ENCODE measurements at places on chromosomes 4 and X.

- peak; percentile 47 for DNase-seq
These were observed 944 bp downstream of the FUNDC2 start for GRCh38 chrX:155027509-155028066.

- DNase-seq = no peak
These were observed 82.1 kb upstream of the BANK1 start for GRCh38 chr4:101708293-101709039.

GRCh38 chr4:135359128-135359527 lies 1157.5 kb upstream of the PABPC4L start:
- no peak for DNase-seq

GRCh38 chr4:48778431-48779094 lies 1.5 kb downstream of the FRYL start:
- DNase-seq = peak; percentile 20

DNA sequence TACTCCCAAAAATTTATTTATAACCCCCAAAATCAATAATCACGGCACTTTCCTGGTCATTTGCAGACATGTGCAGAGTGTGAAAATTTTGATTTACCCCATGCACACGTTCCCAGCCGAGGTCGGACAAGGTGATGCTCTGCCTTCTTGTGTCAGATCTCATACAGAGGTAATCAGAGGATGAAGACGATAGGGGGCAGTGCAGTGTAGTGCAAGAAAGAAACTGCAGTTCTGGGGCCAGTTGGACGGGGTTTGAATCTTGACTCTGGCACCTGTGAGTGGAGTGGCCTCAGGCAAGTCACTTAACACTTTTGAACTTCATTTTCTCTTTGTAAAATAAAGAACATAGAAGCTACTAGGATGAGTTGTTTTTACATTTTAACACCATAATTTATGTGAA lies 88.4 kb downstream of the FRMPD3 start:
- DNase-seq = peak; percentile 64

- peak; percentile 7 for DNase-seq
These were observed 17.6 kb downstream of the ADRA2C start for GRCh38 chr4:3783693-3784306.

GRCh38 chrX:38462257-38462656 lies 99.1 kb upstream of the TSPAN7 start:
- no peak for DNase-seq

GRCh38 chr4:89064848-89065247 lies 7.9 kb upstream of the FAM13A start:
- no peak for DNase-seq

- no peak for DNase-seq
These were observed 94.1 kb upstream of the ACSL4 start for GRCh38 chrX:109826954-109827708.

- no peak for DNase-seq
These were observed 231.4 kb upstream of the ANKRD50 start for GRCh38 chr4:124943938-124944337.

DNA sequence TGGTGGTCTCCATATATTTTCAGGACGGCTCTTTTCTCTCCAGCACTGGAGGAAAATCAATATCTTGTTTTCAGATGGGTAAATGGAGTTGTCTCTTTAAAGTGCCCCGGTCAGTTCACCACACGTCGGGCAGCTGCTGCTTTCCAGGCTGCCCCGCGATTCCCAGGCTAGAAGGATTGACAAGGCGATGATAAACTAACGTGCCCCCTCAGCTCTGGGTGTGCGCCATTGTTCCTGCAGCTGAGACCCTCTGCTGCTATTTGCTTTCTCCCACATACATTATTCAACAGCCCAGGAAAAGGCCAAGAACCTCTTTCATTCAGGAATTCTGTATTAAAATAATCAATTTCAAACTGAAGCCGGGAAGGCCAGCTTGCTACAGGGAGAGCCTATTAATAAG lies 254.5 kb downstream of the SOX3 start:
- DNase-seq = no peak

DNA sequence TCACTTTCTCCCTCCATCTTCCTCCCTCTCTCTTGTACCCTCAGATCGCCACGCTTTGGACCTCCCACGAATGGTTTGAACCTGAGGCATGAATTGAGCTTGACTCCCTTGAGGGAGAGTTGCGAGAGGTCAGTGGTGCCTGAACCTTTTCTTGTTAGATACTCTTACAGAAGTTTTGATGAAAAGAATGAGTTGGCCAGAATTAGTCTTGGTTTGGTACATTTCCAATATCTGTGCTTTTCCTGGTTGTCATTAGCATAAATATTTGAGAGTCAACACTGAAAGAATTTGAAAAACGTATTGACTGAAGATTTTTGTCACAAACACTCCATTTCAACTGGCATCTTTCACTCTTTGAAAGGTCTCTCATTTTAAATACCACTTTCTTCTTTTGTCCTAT lies 510.6 kb upstream of the DIPK2B start:
- DNase-seq = no peak

DNA sequence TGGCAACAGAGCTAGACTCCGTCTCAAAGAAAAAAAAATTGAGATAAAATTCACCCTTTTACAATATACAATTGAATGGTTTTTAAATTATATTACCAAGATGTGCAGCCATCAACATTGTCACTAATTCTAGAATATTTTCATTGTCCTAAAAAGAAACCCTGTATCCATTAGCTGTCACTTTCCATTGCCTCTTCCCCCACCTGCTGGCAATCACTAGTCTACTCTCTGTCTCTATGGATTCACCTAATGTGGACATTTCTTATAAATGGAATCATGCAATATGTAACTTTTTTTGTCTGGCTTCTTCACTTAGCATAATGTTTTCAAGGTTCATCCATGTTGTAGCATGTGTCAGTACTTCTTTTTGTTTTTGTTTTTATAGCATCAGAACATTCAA lies 20.8 kb downstream of the ABHD18 start:
- DNase-seq = no peak

- no peak for DNase-seq
These were observed 149.6 kb upstream of the MID1 start for GRCh38 chrX:10769696-10770619.

DNA sequence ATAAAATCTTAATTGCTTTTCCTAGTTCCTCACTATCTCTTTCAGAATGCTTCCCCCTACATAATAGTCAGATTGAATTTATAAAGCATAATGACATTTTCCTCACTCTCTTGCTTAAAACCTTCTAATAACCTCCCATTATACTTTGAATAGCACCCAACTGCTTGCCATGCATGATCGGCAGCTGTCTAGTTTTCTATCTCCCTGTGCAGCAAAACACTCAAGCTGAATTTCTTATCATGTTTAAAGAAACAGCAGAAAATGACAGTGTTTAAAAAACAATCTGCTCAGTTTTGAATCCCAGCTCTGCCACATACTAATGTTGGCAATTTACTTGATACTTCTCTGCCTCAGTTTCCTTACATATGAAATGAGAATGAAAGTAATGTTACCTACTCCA lies 947.1 kb upstream of the HS3ST1 start:
- no peak for DNase-seq

DNA sequence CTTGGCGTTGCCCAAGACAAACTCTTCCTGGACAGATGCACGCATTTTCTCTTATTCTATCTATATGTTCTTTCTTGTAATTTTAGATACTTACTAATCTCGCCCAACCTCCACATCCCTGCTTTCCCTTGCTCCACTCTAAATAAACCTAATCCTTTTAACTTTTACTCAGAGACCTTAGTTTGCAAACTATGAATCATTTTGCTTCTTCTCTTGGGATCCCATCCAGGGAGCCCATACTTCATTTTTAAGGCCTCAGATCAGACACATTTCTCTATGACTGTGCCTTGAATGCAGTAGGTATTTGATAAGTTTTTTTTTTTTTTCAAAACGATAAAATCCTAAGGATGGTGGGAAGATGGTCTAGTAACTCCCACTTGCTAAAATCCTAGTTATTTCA lies 353.8 kb upstream of the HAND2 start:
- no peak for DNase-seq

DNA sequence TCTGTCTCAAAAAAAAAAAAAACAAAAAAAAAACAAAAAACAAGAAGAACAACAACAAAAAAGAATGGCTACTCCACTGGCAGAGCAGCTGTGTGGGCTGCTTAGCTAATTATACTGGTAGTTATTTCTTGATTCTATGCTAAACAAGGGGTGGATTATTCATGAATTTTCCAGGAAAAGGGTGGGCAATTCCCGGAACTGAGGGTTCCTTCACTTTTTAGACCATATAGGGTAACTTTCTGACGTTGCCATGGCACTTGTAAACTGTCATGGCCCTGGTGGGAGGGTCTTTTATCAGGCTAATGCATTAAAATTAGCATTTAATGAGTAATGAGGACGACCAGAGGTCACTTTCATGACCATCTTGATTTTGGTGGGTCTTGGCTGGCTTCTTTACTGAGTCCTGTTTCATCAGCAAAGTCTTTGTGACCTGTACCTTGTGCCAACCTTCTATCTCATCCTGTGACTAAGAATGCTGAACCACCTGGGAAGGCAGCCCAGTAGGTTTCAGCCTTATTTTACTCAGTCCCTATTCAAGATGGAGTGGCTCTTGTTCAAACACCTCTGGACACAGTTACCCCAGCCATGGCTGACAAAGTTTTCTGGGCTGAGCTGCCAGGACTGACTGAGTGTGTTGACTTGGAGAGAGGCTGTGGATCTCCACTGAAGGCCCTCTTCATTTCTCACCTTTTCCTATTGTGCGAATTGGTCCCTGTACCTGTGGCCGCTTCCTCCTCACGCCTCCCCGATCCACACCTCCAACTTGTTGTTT lies 1.3 kb upstream of the OCIAD2 start:
- DNase-seq = no peak

- DNase-seq = no peak
These were observed 165.6 kb upstream of the BOD1L1 start for GRCh38 chr4:13793020-13793710.

GRCh38 chr4:86967798-86968197 lies 33.0 kb downstream of the AFF1 start:
- no peak for DNase-seq

DNA sequence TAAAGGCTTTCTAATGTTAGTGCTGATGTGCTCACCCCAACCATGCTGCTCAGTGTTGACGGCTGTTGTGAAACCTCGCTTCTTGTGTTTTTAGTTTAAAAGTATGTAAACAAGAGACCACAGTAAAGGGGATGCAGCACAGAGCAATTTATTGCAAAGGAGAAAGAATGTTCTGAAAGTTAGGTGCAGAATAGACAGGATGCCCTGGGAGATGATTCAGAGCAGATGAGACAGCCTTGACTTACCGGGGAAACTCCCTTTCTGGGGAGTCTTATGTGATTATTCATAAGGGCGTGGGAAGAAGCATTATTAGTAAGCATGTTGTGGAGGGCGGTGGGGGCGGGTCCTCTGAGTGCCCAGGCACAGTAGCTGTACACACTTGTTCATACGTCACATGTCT lies 47.7 kb downstream of the EVC start:
- DNase-seq = peak; percentile 83
